ENCODE measurements at places on chromosomes 6 and 20.

DNA sequence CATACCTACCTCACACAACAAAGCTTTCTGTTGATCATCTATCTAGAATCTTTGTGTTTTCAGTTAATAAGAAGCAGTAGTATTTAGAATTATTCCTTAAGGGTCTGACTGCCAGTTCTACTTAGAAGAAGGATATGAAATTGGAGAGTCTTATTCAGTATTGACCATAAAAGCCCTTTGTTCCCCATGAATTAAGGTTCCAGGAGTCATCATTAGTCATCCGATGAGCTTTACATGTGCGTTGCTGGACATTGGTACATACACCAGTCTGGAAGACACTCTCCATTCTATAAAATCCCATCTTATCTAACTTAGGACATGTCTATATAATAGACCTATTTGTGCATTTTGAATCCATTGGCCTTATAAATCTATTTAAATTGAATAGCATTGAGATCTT lies 34.4 kb upstream of the RNF217 start:
- DNase-seq: no peak

DNA sequence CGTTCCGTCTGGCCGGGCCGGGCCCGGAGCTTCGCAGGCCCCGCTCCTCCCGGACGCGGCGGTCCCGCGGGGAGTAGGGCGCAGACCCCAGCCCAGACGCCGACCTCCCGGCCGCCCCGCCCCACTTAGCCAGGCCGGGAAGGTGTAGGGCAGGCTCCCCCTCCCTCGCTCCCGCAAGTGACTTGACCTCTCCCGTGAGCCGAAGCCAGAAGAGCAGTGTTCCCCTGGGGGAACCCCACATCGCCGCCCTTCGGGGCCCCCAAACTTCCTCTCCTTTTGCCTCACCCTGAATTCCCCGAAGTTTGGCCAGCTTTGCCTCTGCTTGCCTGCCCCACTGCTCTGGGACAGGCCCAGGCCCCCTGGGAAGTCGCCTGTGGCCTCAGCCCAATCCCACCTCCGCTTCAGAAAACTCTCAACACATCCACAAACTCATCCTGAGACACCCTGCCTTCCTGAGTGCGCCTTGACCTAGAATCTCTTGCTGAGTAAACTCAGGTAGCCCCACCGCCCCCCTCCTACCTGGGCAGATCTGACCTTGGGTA lies 524 bp upstream of the NOL4L start:
- no peak for DNase-seq

- peak; percentile 38 for DNase-seq
These were observed 186.9 kb upstream of the UST start for GRCh38 chr6:148559848-148560433.

GRCh38 chr6:141153563-141153962 lies 979.2 kb upstream of the GJE1 start:
- no peak for DNase-seq

GRCh38 chr6:125188037-125188436 lies 34.5 kb downstream of the TPD52L1 start:
- no peak for DNase-seq

DNA sequence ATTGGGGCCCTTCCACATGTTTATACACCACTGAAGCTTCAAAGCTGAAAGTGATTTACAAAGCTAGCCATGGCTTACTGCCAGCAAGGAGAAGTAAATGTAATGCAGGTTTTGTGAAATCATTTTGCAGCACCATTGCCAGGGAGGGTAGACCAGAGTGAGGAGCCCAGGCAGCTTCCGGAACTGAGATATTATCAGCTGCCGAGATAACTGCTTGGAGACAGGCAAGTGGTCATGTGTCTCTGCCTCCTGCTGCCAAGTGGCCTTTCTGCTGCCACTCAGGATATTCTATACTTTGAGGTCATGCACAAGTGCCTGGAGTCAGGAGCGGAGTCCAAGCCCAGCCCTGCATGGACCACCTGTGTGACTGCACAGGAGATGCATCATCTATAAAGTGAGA lies 160.2 kb downstream of the SYNDIG1 start:
- no peak for DNase-seq

DNA sequence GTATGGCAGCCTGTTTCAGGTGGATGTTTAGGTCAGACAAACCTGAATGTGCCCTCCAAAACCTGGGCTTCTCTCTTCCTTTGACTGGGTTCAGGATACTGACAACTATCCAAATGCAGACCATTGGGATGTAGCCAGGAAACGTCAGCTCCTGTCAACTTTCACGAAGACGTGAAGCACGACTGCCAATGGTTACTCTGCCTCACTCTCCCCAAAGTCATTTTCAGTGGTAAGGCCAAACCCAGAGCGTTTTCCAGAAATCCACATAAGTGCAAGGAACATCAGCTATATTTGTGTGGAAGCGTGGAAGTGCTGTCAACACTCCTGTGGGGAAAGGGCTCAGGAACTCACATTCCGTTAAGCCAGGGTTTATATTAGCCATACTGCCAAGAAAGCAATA lies 20.1 kb upstream of the RCAN2 start:
- DNase-seq: no peak

GRCh38 chr6:31775184-31775583 lies 1.9 kb downstream of the VWA7 start:
- no peak for DNase-seq

- no peak for DNase-seq
These were observed 914.9 kb downstream of the EPHA7 start for GRCh38 chr6:92504509-92504908.

- DNase-seq: no peak
These were observed 17.6 kb upstream of the SRSF3 start for GRCh38 chr6:36576578-36576977.

GRCh38 chr6:5205877-5206850 lies 54.6 kb downstream of the LYRM4 start:
- no peak for DNase-seq

DNA sequence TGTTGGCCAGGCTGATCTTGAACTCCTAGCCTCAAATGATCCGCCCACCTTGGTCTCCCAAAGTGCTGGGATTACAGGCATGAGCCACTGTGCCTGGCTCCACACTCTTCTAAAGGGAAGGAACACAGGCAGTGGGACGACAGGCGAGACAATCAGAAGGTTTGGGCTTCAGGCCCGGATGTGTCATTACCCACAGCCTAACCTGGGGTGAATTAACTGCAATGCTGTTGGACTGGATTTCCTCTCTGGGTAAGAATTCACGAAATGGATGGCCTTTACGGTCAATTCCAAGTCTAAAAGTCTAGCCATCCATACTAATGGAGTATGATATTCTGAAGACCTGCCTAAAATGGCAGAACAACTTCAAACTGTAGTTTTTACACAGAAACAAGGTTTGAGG lies 83.7 kb upstream of the CCDC28A start:
- DNase-seq: no peak

DNA sequence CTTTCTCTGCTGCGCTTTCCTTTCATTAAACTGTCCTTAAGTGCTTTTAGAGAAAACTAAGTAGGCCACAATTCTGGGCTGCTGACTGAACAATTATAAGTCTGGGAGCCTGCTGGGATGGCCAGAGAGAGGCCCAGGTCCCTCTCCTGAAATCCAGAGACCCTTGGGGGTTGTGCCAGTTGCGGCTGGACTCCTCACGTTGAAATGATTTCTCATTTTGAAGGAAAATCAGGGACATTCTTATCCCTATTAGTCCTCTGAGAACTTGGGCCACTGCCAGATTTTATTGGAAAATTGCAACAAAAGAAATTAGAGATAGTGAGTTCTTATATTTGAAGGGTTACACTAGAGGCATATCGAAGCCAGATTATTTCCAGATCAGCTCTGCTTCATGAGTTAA lies 145.1 kb downstream of the CLIC5 start:
- no peak for DNase-seq

DNA sequence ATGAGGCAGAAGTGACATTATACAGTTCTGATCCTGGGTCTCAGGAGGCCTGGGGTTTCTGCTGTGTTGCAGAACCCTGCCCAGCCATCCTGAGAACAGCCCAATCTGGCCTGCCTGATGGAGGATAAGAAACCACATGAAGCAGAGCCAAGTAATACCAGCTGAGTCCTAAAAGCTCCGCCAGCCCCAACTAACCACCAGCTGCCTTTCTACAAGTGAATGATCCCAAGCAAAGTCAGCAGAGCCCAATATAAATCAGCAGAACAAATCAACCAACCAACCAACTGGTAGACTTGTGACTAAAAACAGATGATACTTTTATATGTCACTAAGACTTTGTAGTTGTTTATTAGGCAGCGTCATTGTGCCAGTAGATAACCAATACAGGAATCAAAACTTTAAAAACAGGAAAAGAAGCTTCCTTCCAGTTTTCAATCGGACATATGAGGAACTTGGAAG lies 52.1 kb downstream of the SNX5 start:
- DNase-seq: no peak

- no peak for DNase-seq
These were observed 37.4 kb downstream of the ANGPT4 start for GRCh38 chr20:878511-879307.

- DNase-seq: no peak
These were observed 142.3 kb downstream of the LY86 start for GRCh38 chr6:6730831-6731230.

DNA sequence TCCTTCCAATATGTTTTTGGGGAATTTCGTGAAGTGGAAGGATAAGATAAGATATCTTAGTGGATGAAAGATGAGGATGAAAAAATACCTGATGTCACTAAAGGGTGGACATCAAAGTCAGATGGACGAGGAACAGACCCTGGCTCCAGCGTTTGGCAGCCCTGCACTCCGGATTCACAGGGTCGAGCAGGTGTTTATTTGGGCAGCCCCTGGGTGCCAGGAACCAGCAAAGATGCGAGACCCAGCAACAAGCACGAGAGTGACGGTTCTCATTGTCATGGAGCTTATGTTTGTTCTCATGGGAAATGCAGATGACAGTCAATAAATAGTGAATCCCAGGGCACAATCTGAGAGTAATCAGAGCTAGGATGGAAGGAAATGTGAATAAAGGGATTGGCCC lies 131.1 kb downstream of the PHACTR3 start:
- no peak for DNase-seq

DNA sequence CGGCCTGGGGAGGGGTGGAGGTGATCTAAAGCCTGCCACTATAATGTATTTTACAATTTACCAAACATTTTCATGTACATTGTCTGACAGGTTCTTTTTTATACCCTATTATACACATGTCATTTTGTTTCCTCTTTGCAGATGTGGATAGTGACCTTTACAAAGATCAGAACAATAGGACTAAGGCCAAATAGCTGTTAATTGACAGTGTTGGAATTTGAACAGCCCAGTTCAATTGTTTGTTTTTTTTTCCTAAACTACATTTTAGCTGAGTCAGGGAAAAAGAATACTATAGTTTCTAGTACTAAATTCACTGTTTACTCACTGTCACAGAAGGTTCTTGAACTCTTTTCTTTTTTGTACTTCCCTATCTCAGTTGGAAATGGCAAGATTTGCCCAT lies 40.2 kb downstream of the PGM3 start:
- no peak for DNase-seq

- no peak for DNase-seq
These were observed 801.4 kb downstream of the BCKDHB start for GRCh38 chr6:80907831-80908230.

- no peak for DNase-seq
These were observed 205.1 kb downstream of the DLL1 start for GRCh38 chr6:170085475-170086401.

DNA sequence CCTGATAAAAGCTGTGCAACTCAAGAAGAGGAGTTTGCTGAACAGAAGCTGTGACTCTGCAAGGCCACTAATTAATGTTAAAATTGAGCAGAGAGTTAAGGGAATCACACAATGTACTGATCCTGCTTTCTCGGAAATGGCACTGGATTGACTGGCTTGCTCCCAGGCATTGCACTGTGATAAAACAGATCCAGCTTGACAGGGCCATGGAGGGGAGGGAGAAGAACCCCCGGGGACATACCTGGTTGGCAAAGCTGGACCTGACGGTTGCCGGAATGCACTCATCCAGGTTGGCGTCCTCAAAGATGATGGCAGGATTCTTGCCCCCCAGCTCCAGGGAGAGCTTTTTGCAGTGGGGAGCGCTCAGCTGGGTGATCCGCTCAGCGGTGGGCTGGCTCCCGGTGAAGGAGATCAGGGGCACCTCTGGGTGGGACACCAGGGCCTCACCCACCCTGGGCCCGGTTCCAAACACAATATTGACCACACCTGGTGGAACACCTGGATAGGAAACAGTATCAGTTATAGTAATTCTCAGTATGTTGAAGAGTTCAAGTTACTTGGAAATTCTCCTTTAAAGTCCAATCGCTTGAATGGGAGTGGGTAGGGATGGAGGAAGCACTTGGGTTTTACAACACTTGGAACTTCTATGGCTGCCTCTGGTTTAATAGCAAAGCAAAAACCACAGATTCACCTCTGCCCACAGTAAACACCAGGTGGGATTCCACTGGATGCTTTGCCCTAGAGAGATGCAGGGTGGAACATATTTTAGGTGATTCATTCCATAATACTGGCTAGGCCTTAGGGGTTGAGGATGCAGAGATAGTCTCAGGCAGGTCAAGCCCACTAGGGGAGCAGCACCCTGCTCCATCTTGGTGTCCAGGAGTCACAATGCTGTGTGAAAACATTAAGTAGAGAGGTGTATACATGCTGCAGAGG lies 17.1 kb downstream of the ALDH8A1 start:
- DNase-seq: no peak

DNA sequence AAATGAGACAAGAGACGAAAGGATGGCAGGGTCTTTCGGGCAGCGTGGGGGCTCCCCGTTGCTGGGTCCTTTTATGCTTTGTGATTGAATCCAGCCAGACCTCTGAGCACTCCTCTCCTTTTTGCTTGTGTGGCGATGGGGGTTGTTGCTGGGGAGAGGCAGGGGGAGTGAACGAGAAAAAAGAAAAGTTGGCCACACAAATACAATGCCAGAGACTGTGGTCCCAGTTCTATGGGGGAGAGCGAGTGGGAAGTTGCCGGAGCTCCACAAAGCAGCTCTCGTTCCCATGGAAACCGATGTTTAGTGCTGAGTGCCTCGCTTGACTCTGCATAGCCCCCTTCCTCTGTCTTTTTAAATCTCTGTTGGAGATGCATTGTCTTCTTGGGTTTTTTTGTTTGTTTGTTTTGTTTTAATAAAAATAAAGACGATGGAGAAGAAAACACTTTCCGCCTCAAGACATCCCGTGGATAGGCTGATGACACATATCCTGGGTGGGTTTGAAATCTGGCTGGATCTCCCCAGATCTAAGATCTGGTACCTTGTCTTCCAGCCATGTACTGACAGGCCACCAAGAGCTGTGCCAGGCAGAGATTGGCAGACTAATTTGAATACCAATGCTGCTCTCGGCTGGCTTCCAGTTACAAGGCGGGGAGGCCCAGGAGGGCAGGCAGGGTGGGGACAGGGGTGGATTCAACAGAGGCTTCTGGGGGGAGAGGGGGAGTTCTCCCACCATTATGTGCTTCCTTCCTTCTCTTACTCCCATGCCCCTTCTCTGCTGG lies 529.3 kb downstream of the QKI start:
- no peak for DNase-seq

GRCh38 chr20:18754030-18754652 lies 59.4 kb upstream of the SCP2D1 start:
- no peak for DNase-seq

DNA sequence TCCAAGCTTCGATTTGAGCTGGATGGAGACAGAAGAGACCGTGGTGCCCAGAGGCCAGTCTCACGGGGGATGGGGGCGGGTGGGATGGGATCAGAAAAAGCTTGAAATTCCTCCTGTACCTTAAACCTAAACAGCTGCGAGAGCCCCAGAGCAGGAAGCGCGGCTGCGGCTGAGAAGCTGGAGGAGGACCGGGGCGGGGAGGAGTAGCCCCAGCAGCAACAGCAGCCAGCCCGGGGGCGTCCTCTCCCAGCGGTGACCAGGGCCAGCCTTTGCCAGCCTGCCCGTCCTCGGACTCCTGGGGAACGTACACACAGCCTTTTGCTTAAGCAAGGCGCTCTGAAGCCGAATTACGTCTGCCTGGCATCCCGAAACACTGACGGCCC lies 17.4 kb upstream of the PRDM13 start:
- DNase-seq: no peak
